ENCODE measurements at places on chromosomes 7 and 10. TPM values are rescaled to one million over a fixed set of nuclear protein-coding genes. Genes with fewer than 3 reads are reported as not detected.
A peak's percentile ranks its signal among the peaks of the same experiment; 100 is the strongest.

Gene LDB1
- total RNA-seq = 52.2 TPM

Gene PRLHR
- not detected for total RNA-seq

Gene ANAPC16
- 256 TPM for total RNA-seq

Gene ZNF488
- 0.05 TPM for total RNA-seq

Gene LRRN3
- total RNA-seq = 7.4 TPM

Gene TUBAL3
- 0.36 TPM for total RNA-seq

Gene CALCR
- total RNA-seq = 0.08 TPM

Gene DLX6
- not detected for total RNA-seq

Gene PLA2G12B
- total RNA-seq = 0.33 TPM

Gene GATA3
- total RNA-seq = 1.4 TPM

Gene PSMA2
- total RNA-seq = 77.7 TPM

- H3K4me3 ChIP-seq = no peak overlapping the region
- DNase-seq = peak; percentile 64
- H3K27ac ChIP-seq = no peak overlapping the region
- no peaks in the 10 kb centered on the region for H3K36me3 ChIP-seq
- H3K4me1 ChIP-seq = no peaks in the 10 kb centered on the region
These were observed 58.2 kb upstream of the LYZL2 start for GRCh38 chr10:30687698-30688213.

DNA sequence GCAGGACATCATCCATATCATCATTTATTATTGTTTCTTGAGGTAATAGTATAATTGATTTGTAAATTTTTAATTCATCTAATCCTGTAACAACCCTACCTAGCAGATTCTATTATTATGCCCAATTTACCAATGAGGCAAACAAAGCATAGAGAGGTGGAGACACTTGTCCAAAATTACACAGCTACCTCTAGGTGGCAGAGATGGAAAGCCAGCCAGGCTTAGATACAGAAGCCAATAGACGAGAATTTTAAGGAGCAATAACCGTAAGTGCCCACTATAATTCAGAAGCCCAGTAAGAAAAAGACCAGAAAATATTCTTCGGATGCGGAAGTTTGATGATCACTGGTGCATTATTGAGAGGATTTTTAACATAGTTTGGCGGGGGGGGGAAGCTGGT, 54.0 kb downstream of the ANK3 start:
- no peaks in the 10 kb centered on the region for H3K27me3 ChIP-seq
- H3K36me3 ChIP-seq = no peaks in the 10 kb centered on the region
- H3K4me1 ChIP-seq = no peaks in the 10 kb centered on the region
- no peak overlapping the region for H3K4me3 ChIP-seq
- no peak overlapping the region for H3K27ac ChIP-seq

DNA sequence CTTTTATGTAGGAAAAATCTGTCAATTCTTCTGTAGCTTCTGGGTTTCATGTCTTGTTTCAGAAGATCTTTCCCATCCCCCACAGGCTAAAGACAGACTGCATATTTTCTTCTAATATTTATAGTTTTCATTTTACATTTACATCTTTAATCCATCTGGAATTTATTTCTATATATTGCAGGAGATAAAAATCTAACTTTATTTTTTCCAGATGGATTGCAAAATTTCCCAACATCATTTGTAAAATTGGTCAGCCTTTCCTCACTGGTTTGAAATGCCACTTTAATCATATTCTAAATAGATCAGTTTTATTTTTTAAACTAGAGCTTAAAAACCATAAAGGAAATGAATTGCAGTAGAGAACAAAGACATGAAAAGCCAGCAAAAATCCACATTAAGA, 46.9 kb downstream of the TMEM26 start:
- H3K36me3 ChIP-seq = no peaks in the 10 kb centered on the region
- H3K4me3 ChIP-seq = no peak overlapping the region
- no peak for DNase-seq
- H3K4me1 ChIP-seq = peaks cover 5% of the 10 kb centered on the region
- H3K27ac ChIP-seq = no peak overlapping the region
- H3K27me3 ChIP-seq = no peaks in the 10 kb centered on the region

- H3K4me3 ChIP-seq = no peak overlapping the region
- no peak for DNase-seq
- H3K27me3 ChIP-seq = no peaks in the 10 kb centered on the region
- no peaks in the 10 kb centered on the region for H3K36me3 ChIP-seq
- H3K4me1 ChIP-seq = peaks cover 97% of the 10 kb centered on the region
- H3K27ac ChIP-seq = no peak overlapping the region
These were observed 189.8 kb downstream of the CELF2 start for GRCh38 chr10:11207560-11207844.

DNA sequence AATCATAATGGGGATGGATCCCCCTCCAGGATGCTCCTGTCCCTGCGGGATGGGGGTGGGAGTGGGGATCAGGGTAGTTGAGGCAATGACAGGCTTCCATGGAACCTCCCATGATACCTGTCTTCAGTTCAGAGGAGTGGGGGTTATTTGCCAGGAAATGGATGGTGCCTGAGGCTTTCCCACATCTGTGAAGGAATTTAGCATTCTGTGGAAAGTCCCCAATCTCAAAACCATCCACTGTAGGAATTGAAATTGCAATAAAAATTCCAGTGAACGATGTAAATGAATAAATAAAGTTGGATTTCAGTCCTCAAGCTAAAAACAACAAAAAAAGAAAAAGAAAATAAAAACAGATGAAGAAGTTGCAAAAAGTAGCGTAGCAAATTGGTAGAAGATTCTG, 81.9 kb downstream of the CHRM2 start:
- no peaks in the 10 kb centered on the region for H3K27me3 ChIP-seq
- no peak overlapping the region for H3K27ac ChIP-seq
- peaks cover 3% of the 10 kb centered on the region for H3K36me3 ChIP-seq
- H3K4me1 ChIP-seq = peaks cover 30% of the 10 kb centered on the region
- no peak overlapping the region for H3K4me3 ChIP-seq

DNA sequence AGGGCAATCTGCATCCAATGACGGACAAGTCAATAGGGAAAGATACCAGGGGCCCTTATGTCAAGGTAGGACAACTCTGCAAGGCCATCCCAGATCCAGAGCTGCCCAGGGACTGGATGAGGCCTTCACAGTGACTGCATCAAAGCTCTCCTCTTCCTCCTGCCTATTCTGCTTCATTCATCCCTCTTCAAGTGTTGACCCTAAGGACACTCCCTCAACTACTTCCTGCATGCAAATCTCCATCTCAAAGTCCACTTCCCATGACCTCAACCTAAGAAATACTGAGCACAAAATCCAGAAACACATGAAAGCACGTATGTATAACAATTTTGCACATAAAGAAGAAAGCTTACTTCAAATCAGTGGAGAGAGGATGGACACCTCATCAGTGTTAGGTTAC, 182.3 kb downstream of the AVL9 start:
- H3K36me3 ChIP-seq = peaks cover 14% of the 10 kb centered on the region
- no peak for DNase-seq
- no peaks in the 10 kb centered on the region for H3K4me1 ChIP-seq
- no peak overlapping the region for H3K4me3 ChIP-seq
- H3K27me3 ChIP-seq = no peaks in the 10 kb centered on the region
- H3K27ac ChIP-seq = no peak overlapping the region

DNA sequence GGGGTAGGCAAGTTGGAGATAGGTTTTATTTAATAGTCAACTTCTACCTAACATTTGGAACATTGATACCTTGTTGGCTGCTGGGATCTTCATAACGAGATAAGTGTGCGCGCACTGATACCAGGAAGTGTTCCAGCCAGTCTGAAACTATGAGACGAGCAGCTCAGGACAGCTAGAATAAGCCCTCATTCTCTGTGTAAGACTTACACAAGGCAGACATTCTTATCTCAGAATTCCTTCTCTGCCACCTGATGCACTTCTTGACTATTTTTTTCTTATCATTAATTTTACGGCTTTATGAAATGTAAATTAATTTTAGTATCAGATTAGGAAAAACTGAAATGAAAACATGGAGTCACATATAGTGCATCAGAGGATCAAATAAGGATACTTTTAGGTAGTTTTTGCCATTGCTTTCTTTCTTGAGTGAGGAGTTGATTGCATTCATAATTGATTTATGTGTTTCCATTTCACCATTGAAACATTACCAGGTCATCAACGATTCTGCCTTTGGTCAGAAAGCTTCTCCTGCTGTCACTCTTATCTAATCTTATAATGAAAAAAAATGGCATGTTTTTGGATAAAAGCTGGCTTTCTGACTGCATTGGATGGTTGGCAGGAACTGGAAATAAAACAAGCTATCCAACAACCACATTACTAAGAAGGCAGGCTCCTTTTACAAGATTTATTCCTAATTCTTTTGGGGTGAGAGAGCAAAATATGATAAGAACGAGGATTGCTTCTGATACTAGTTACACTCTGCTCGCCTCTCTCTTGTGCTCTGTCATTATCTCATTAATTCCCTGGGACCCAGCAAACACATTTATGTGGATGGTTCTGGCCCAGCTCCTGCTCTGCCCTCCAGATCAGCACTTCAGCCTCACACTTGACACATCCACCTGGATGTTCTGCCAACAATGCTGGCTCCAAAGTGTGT, 40.4 kb upstream of the ABCB5 start:
- peaks cover 30% of the 10 kb centered on the region for H3K4me1 ChIP-seq
- peak overlapping the region; percentile 42 for H3K27ac ChIP-seq
- H3K36me3 ChIP-seq = no peaks in the 10 kb centered on the region
- H3K27me3 ChIP-seq = no peaks in the 10 kb centered on the region
- H3K4me3 ChIP-seq = no peak overlapping the region
- peak; percentile 34 for DNase-seq

DNA sequence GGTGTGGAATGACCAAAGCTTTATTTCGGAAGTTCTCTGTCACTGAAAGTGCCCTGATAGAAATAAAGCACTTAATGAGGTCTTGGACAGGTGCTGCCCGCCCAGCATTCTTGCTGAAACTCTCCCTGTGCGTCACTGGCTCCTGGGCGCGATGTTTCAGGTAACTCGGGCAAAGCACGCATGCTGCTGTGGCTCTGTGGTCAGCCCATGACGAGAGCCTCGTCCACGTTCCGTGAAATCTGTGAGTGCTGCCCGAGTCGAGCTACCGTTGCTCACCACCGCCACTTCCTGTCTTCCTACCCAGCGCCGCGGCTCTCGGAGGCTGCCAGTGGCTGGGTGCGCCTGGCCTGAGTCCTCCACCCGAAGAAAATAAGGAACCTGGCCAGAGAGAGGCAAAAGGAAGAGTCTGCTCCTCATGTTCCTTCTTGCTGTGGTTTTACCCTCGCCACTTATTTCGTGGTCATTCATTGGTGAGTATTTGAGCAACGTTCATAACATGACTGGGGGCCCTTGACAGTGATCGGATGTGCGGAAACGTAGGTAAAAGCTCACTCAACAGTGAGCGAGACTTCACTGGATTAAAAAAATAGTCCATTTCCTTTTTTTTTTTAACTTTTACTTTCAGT, 95.5 kb downstream of the MAP3K8 start:
- H3K4me1 ChIP-seq = peaks cover under 1% of the 10 kb centered on the region
- no peaks in the 10 kb centered on the region for H3K27me3 ChIP-seq
- no peaks in the 10 kb centered on the region for H3K36me3 ChIP-seq
- H3K27ac ChIP-seq = peak overlapping the region; percentile 44

DNA sequence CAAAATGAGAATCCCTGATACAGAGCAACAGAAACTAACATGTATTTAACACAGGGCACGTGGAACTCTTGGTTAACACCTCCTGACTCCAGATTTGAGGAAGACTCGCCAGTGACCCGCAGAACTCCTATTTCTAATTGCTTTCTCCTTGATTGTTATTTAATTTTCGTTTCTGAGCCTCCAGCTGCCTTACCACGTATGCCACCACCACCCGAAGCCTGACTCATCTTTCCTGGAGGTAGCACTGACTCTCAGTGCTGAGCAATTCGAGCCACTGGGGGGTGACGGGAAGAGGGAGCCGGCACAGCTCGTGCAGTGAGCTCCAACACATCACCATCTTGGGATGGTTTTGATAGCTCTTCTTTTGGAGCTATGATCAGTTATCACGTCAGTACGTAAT, 273.9 kb upstream of the MGMT start:
- H3K36me3 ChIP-seq = no peaks in the 10 kb centered on the region
- no peak for DNase-seq
- H3K27me3 ChIP-seq = peaks cover 27% of the 10 kb centered on the region
- no peak overlapping the region for H3K4me3 ChIP-seq
- peaks cover 10% of the 10 kb centered on the region for H3K4me1 ChIP-seq

GRCh38 chr10:78706256-78706655, 362.5 kb upstream of the ZMIZ1 start:
- H3K27me3 ChIP-seq = no peaks in the 10 kb centered on the region
- no peak overlapping the region for H3K27ac ChIP-seq
- DNase-seq = no peak
- no peak overlapping the region for H3K4me3 ChIP-seq
- H3K4me1 ChIP-seq = peaks cover 1% of the 10 kb centered on the region

DNA sequence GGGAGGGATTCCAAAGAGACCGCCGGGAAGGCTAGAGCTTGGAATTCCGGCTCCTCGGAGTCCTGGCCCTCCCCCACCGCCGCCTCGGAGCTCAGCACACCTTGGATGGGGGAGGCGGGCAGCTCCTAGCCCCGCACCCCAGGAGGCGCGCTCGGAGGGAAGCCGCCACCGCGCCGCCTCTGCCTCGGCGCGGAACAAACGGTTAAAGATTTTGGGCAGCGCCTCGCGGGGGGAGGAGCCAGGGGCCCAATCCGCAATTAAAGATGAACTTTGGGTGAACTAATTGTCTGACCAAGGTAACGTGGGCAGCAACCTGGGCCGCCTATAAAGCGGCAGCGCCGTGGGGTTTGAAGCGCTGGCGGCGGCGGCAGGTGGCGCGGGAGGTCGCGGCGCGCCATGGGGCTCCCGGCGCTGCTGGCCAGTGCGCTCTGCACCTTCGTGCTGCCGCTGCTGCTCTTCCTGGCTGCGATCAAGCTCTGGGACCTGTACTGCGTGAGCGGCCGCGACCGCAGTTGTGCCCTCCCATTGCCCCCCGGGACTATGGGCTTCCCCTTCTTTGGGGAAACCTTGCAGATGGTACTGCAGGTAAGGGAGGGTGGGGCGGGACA, at the start of gene CYP26A1:
Gene CYP26A1, plus strand, starts transcription at position 355 of the 608 bp plus-strand sequence. Its CDS starts 42 bp downstream, at position 397.
- DNase-seq = no peak
- peaks cover 98% of the 10 kb centered on the region for H3K27me3 ChIP-seq
- H3K4me1 ChIP-seq = peaks cover 45% of the 10 kb centered on the region
- H3K27ac ChIP-seq = no peak within 1 kb of the TSS
- H3K36me3 ChIP-seq = no peaks in the 10 kb centered on the region

GRCh38 chr7:50329775-50330174, 25.3 kb downstream of the IKZF1 start:
- H3K4me3 ChIP-seq = no peak overlapping the region
- H3K4me1 ChIP-seq = no peaks in the 10 kb centered on the region
- H3K27ac ChIP-seq = no peak overlapping the region
- DNase-seq = no peak
- no peaks in the 10 kb centered on the region for H3K36me3 ChIP-seq

DNA sequence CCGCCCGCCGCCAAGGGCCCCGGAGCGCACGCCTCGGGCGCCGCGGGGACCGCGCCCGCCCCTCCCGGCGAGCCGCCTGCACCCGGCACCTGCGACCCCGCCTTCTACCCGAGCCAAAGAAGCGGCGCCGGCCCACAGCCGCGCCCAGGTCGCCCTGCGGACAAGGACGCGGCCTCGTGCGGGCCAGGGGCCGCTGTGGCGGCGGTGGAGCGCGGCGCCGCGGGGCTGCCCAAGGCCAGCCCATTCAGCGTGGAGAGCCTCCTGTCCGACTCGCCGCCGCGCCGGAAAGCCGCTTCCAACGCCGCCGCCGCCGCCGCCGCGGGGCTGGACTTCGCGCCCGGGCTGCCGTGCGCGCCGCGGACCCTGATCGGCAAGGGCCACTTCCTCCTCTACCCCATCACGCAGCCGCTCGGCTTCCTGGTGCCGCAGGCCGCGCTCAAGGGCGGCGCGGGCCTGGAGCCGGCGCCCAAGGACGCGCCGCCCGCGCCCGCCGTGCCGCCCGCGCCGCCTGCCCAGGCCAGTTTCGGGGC, 3.5 kb downstream of the UNCX start:
- no peak overlapping the region for H3K4me3 ChIP-seq
- no peak for DNase-seq

Data from left ventricle myocardium inferior (tissue), 1 donor.